A549 treated with CORT108297 at 1 μM for 4 hours (cell line): ENCODE measurements at places on chromosomes 12 and 14. TPM values are rescaled to one million over a fixed set of nuclear protein-coding genes. Genes with fewer than 3 reads are reported as not detected.

TAS2R7 gene
- total RNA-seq, result not detected in 5 replicates

SERPINA1 gene
- total RNA-seq, result 0.54 to 0.88 TPM (median 0.67 TPM) in 5 replicates

SLC39A2 gene
- total RNA-seq, result not detected in 5 replicates

GDF3 gene
- total RNA-seq, result not detected in 5 replicates

ISCA2 gene
- total RNA-seq, result 37.9 to 47.9 TPM (median 45.4 TPM) in 5 replicates

MSI1 gene
- 1.1 to 1.4 TPM (median 1.2 TPM) in 5 replicates for total RNA-seq

TAS2R42 gene
- not detected in 5 replicates for total RNA-seq

IPO8 gene
- total RNA-seq, result 14.0 to 22.8 TPM (median 17.9 TPM) in 5 replicates

TOMM20L gene
- not detected in 5 replicates for total RNA-seq

TSPAN11 gene
- 0.05 to 0.08 TPM (median 0.08 TPM) in 5 replicates for total RNA-seq

IFNG gene
- not detected in 5 replicates for total RNA-seq

TAS2R13 gene
- total RNA-seq, result not detected in 5 replicates

PRPH gene
- total RNA-seq, result 0.97 to 1.8 TPM (median 1.5 TPM) in 5 replicates

CLEC4E gene
- 0.27 to 0.47 TPM (median 0.36 TPM) in 4 of 5 replicates, not detected in the other for total RNA-seq
